Tibial nerve (tissue), 4 donors: ENCODE measurements at places on chromosomes 16 and 17.

- DNase-seq: no peak
Measured at GRCh38 chr16:87739801-87740200, 26.0 kb downstream of the KLHDC4 start.

- peak; percentile 54 for DNase-seq
Measured at GRCh38 chr17:59620518-59621259, 994 bp downstream of the CLTC start.

- no peak for DNase-seq
Measured at GRCh38 chr17:10421900-10422542, at the start of gene MYH8. Gene MYH8 (minus strand): TSS chr17:10421950. CDS start chr17:10420227, 1,723 bp downstream.

- no peak for DNase-seq
Measured at GRCh38 chr17:64682261-64683181, 20.4 kb upstream of the SMURF2 start.

DNA sequence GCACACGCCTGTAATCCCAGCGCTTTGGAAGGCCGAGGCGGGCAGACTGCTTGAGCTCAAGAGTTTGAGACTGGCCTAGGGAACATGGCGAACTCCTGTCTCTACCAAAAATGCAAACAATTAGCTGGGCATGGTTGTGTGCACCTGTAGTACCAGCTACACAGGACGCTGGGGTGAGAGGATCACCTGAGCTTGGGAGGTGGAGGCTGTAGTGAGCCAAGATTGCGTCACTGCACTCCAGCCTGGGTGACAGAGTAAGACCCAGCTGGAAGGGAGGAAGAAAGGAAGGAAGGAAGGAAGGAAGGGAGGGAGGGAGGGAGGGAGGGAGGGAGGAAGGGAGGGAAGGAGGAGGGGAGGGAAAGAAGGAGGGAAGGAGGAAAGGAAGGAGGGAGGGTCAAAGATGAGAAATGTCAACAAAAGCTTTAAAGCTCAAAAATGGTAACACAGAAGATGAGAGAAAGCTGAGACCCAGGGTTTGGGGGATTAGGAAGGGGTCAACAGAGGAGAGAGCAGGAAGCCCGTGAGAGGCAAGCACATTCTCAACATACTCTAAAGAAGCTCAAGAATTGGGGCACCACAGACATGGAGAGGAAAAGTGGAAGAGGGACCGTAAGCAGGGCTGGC lies 5.0 kb upstream of the KRT19 start:
- DNase-seq: no peak

- DNase-seq: peak; percentile 7
Measured at GRCh38 chr16:87635541-87636049, 33.3 kb downstream of the JPH3 start.

DNA sequence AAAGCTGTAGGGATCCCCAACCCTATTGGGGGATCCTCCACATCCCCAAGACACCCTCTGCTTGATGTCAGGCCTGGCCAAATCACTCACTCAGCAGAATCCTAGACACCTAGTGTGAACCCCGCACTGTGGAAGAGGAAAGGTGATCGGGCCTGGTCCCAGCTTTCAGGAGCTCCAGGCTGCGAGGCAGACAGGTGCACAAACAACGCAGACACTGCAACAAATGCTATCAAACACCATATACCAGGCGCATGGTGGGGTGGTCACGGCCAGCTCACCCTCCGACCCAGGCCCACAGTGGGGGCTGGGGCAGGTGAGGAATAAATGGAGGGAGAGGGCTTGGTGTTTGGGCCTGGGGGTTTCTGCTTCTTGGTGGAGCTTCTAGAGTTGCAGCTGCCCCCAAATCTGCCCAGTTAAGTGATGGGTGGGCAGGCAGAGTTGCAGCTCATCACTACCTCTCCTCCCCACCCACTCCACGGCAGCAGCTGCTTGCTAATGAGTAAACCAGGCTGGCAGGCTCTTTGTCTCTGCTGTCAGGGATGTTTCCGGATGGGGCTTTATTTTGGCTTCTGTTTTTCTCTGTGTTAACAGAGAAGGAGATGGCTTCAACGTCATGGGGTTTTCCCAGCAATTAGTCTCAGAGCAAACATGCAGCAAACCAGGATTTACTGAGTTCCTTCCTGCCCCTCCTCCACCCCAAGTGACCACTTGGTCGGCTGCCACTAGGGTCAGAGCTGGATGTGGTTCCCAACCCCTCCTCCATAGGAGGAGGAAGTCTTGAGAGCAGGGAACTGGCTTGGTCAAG lies 46.6 kb downstream of the PECAM1 start:
- DNase-seq: no peak

DNA sequence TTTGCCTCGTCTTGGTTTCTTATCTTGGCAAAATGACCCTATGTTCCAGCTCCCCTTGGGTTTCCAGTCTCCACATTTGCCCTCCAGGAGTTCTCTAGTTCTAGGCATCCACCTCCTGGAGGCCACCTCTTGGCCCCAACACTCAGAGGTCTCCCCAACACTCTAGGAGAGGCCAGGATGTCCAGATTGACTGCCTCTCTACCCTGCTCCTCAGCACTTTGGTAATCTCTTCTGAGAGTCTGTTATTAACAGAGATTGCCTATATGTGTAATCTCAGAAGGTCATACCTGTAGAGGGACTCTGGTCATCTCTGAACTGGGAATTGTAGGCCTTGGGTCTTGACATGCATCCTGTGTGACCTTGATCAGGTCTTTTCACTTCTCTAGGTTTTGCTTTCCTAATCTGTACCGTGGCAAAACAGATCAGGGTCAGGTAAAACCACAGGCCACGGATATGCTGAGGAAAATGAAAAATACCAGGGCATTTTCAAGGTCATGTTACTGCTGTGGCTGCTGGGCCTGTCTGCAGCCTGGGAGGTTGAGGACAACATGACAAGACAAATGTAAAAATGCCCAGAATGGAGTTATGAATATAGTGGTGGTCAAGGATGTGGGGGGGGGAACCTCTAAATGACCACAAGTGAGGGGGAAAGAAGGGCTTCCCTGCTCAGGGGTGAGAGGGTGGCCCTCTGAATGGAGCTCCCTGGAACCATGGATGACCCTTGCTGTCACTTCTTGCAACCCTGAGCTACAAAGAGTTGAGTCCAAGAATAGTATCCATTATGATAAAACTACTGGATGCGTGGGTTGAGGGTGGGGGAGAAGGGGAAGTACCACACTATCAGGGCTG lies 5.0 kb upstream of the CCL4L2 start:
- DNase-seq: no peak

GRCh38 chr17:28916302-28916934 lies 13.5 kb upstream of the DHRS13 start:
- peak; percentile 50 for DNase-seq

GRCh38 chr16:4942481-4942880 lies 5.5 kb upstream of the PPL start:
- DNase-seq: no peak

DNA sequence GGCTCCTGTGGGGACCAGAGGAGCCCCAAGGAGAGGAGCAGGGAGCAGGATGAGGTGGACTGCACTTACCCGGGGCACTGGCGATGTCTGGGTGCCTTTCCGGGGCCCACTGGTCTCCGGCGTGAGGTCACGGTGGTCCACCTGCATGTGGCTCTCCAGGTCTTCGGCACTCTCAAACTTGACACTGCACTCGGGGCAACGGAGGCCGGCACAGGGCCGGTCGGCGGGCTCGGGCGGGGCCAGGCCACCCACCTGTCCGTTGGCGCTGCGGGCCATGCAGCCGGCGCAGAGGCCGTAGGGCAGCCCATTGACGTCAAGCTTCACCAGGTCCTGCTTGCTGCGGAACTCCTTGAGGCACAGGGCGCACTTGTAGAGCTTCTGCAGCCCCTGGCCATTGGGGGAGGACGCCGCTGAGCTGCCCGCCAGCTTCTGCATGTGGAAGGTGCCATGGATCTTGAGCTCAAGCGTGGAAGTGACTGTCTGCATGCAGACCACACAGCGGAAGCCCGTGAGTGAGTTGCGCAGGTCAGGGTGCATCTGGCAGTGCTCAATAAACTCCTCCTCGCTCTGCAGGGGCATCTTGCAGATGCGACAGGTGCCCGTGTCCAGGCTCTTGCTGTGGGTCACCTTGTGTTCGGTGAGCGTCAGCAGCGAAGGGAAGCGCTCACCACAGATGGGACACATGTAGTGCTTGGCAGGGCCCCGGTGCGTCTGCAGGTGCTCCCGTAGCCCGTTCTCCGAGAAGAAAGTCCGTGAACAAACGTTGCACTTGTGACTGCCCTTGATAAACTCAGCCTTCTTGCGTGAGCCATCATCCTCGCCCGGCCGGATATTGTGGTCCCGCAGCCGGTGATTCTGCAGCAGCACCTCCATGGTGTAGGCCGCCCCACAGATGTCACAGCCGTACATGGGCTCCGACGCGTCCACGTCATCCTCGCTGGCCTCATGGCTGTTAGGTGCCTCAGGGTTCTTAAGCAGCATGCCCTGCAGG lies 220.0 kb downstream of the ZNF423 start:
- no peak for DNase-seq

GRCh38 chr16:73432850-73433730 lies 385.2 kb upstream of the ZFHX3 start:
- DNase-seq: no peak

GRCh38 chr16:78460428-78460827 lies 361.0 kb downstream of the WWOX start:
- DNase-seq: no peak

DNA sequence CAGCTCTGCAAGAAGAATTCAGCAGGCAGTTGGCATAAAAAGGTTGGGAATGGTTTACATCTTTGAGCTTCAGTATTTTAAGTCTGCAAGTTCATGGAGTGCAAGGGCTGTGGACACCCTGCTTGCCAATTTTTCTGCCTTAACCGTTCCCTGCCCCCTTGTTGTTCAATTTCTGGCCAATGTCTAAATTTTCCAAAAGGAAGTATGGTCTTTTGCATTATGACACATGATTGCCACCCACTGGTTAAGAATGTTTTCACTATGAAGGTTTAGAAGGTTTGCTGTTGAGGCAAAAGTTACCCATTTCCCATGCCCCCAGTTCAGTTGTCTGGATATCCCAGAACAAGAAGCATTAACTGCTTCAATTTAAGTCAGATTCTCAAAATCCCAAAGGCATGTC lies 441.9 kb downstream of the CDH13 start:
- DNase-seq: no peak

DNA sequence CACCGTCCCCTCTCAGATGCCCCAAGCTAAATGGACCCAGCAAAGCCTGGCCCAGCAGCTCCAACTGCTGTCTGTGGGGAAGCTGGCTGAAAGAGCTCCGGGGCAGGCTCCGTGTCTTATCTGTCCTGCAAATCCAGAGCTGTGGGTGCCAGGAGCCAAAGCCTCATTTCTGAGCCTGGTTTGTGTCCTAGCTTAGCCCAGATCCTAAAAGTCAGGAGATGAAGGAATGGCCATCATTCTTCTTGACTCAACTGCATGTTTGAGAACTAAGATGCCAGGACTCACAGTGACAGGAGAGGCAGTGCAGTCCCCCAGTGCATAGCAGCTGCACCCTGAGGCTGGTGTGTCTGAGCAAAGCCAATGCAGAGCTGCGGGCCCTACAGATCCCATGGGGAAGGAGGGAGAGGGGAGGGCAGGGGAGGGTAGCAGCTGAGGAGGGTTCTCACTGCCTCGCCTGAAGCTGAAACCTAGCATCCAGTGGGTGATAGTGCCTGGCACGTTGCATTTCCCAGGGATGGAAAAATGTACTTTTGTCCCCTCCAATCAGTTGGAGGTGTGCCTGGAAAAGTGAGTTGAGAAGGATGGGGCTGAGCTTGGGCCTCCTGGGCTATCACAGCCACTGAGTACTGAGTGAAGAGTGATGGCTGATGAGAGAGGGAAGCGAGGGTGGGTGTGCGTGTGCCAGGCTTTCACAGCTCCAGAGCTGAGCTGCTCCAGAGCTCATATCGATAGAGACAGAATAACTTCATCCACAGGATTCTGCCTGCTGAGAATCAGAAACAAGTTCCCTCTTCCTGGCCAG lies 24.5 kb upstream of the CD300E start:
- no peak for DNase-seq
